ENCODE measurements at places on chromosomes 12 and 14. TPM values are rescaled to one million over a fixed set of nuclear protein-coding genes. Genes with fewer than 3 reads are reported as not detected.

- H3K4me3 ChIP-seq: no peak overlapping the region
- no peaks in the 10 kb centered on the region for H3K36me3 ChIP-seq
- DNase-seq: no peak
- no peak overlapping the region for H3K27ac ChIP-seq
- no peaks in the 10 kb centered on the region for H3K4me1 ChIP-seq
- no peaks in the 10 kb centered on the region for H3K27me3 ChIP-seq
Observed at GRCh38 chr12:12460935-12461922, 101.4 kb downstream of the DUSP16 start.

DNA sequence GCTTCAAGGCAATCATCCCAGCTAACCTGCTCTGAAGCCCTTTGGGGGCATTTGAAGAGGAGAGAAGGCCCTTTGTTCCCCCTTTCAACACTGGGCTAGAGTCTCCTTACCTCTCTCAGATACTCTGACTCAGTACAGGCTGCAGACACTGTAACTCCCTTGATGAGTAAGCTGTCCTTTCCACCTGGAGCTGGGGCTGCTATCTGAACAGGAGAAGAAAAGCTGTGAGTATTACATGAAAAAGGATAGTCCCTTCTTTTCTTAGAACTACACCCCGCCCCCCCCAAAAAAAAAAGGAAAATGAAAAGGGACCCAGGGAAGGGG is 186.6 kb upstream of the PLEKHG7 start:
- H3K36me3 ChIP-seq: no peaks in the 10 kb centered on the region
- H3K27ac ChIP-seq: no peak overlapping the region
- no peaks in the 10 kb centered on the region for H3K4me1 ChIP-seq

The TMEM179 gene
- 0.52 TPM for total RNA-seq

DNA sequence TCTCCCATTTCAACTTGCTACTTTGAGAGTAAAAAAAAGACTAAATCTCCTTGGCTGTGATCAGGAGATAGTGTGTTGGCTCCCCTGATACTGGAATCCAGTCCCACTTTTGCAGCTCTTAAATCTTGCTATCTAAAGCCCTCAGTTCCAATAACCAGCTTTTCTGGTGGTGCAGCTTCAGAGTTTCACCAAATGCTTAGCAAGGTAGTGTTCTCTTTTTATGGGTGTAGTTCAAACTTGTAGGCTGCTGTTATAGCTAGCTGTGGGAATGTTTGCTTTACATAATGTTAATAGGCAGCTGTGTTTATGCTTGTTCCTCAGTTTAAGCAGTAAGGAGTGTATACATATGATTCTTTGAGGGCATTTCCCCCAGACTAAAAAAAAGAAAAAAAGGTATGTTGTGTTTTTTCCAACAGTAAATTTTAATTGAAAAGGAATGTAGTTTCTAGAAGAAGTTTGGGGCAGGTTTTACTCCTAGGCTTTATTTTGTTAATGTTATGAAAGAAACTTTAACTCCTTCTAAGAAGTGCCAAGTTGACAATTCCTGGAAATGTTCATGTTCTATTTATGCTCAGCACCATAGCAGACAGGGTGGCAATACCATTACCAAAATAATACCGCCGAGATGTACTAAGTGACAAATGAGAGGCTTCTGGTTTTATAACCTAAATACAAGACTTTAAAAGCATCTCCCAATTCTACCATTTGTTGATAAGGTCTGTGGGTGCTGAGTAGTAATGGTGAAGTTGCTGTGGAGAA is 12.1 kb downstream of the CRADD start:
- no peak overlapping the region for H3K27ac ChIP-seq
- peaks cover 21% of the 10 kb centered on the region for H3K4me1 ChIP-seq
- no peaks in the 10 kb centered on the region for H3K36me3 ChIP-seq
- H3K27me3 ChIP-seq: no peaks in the 10 kb centered on the region
- DNase-seq: no peak

- H3K4me1 ChIP-seq: no peaks in the 10 kb centered on the region
- H3K27ac ChIP-seq: no peak overlapping the region
- no peaks in the 10 kb centered on the region for H3K36me3 ChIP-seq
- DNase-seq: no peak
- H3K27me3 ChIP-seq: no peaks in the 10 kb centered on the region
Observed at GRCh38 chr14:20769421-20769820, 1.2 kb downstream of the EDDM3B start.

The TSHR gene
- total RNA-seq: not detected

The ENDOU gene
- total RNA-seq: 2.1 TPM

- H3K4me1 ChIP-seq: no peaks in the 10 kb centered on the region
- DNase-seq: no peak
- no peak overlapping the region for H3K4me3 ChIP-seq
- H3K27me3 ChIP-seq: no peaks in the 10 kb centered on the region
- no peaks in the 10 kb centered on the region for H3K36me3 ChIP-seq
Observed at GRCh38 chr12:96501133-96501761, 11.9 kb downstream of the CFAP54 start.
